NCI-H69 (cell line): ENCODE measurements at places on chromosomes 11 and 22.

DNA sequence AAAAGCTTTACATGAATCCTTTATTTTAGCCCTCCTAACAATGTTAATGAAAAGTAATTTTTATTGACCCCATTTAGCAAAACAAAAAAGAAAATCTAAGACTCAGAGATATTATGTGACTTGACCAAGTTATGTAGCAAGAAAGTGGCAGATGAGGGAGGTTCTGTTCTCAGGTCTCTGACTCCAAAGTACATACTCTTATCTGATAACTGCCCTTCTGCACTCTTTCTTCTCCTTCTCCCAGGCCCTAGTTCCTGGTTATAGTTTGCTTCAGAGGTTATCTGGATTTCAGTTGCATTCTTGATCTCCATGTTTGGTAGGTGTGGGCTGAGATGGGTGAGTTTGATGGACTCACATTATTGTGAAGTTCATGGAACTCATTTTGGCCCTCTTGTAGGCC, 4.5 kb downstream of the OR9Q2 start:
- no peak for DNase-seq

GRCh38 chr11:128609785-128610184, 22.4 kb upstream of the ETS1 start:
- DNase-seq, result peak; percentile 29

GRCh38 chr22:29253561-29254285, 14.1 kb downstream of the RHBDD3 start:
- DNase-seq, result no peak

- no peak for DNase-seq
Observed at GRCh38 chr22:21990445-21991303, 8.1 kb upstream of the TOP3B start.

DNA sequence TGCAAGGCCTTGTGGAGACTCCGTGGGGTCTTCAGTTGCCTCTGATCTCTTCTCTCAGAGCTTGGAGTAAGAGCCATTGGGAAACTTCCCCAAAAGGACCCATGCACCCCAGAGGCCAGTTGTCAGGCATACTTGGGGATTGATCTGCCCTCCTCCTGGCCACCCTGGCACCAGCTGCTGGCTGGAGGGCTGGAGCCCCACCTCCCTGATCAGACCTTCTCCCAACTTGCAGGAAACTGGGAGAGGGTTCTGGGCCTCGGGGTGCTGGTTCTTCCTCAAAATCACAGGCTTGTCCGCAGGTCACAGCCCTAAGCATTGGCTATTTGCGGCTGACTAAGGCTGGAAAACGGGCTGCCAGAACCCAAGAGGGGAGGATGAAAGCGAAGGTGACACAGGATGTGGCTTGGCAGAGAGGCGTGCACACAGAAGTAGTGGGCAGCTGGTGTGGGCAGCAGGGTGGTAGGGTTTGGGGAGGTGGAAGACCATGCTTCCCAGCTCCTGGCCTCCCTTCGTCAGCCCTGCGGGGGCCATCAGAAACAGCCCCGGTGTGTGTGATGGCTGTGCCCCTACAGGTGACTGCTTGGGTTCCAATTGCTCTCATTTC, 1.3 kb upstream of the DGKZ start:
- DNase-seq, result no peak

DNA sequence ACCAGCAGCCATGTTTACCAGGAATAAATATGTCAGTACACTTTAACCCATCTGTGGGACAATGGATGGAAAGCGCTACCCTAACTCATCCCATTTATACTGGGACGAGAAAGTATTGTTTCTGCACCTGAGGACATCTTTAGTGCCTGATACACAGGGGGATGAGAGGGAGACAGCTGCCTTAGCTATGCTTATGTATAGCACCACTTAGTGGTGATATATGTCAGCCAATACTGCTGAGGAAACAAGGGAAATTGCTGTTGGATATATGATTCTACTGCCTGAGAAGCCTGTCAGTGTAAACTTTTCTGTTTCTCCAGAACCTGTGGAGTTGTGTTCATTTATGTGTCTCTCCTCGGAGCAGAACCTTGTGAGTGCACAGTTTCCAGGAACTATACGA, 13.3 kb upstream of the CEP295 start:
- DNase-seq, result peak; percentile 79

- DNase-seq, result no peak
Observed at GRCh38 chr11:111811445-111811844, 45.3 kb upstream of the PPP2R1B start.

GRCh38 chr11:43282607-43283440, 29.0 kb upstream of the API5 start:
- peak; percentile 62 for DNase-seq

DNA sequence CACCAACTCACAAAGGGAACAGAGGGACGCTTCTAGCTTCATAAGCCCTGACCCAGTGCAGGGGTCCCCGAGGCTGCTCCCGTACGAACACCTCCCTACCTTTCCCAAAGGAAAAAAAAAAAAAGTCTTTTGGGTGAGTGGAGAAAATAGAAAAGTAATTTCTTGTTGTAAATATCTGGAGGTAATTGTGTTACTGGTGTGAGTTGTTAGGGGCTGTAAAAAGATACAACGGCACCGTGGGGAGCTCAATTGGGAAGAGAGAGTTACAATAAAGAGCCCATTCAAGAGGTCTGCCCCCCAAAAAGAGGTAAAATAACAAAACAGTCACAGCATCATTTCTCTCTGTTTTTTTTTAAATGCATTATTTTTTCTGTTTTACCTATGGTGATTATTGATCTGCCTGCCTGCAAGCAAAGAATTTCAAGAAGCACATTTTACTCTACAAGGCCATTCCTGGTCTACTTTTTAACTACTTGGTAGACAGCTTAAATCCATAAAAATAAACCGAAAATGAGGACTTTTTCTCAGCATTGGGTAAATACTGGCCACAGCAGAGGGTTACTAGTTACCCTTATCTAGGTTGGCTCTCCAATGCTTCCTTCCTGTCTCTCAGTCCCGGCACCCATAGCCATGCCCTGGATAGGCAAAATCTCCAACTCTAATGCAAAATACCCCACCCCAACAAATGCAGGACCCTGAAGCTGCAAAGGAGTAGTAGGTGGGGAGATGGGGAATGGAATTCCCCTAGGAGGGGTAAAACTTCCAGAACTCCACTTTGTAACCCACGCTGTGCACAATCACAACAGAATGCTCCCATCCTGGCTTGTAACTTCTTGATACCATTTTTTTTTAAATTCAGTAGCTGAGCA, 3.1 kb downstream of the PAX6 start:
- DNase-seq, result peak; percentile 37

- peak; percentile 5 for DNase-seq
Observed at GRCh38 chr22:22125579-22126468, 118.8 kb upstream of the VPREB1 start.

DNA sequence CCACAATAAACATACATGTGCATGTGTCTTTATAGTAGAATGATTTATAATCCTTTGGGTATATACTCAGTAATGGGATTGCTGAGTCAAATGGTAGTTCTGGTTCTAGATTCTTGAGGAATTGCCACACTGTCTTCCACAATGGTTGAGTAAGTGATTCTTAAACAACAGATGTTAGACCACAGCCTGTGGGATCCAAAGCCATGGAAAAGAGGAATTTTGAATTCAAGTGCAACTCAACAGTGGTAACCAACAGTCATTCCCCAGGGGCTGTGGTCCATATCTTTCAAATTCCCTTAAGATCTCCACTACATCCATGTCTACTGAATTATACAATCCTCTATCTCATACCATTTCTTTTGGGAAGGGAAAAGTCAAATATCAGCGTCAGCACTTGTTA, 321.5 kb downstream of the LARGE1 start:
- DNase-seq, result no peak
